ENCODE measurements at places on chromosomes 7 and 10. TPM values are rescaled to one million over a fixed set of nuclear protein-coding genes. Genes with fewer than 3 reads are reported as not detected.
A peak's percentile ranks its signal among the peaks of the same experiment; 100 is the strongest.

JCAD gene
- 0.03 TPM for total RNA-seq

TMEM270 gene
- total RNA-seq = not detected

IFIT1B gene
- not detected for total RNA-seq

PLEKHS1 gene
- total RNA-seq = not detected

ADARB2 gene
- 0.40 TPM for total RNA-seq

HOXA4 gene
- 0.53 TPM for total RNA-seq

- H3K36me3 ChIP-seq = no peaks in the 10 kb centered on the region
- no peak for DNase-seq
- no peak overlapping the region for H3K4me3 ChIP-seq
- H3K27ac ChIP-seq = no peak overlapping the region
- peaks cover 12% of the 10 kb centered on the region for H3K27me3 ChIP-seq
- H3K4me1 ChIP-seq = no peaks in the 10 kb centered on the region
These were observed 112.0 kb upstream of the FGFR2 start for GRCh38 chr10:121710207-121710606.

- H3K27me3 ChIP-seq = no peaks in the 10 kb centered on the region
- peaks cover 75% of the 10 kb centered on the region for H3K4me1 ChIP-seq
- H3K36me3 ChIP-seq = peaks cover 35% of the 10 kb centered on the region
- peak overlapping the region; percentile 90 for H3K27ac ChIP-seq
- peak overlapping the region; percentile 74 for H3K4me3 ChIP-seq
- DNase-seq = no peak
These were observed 17.7 kb downstream of the TSPAN14 start for GRCh38 chr10:80471715-80472233.

- peaks cover under 1% of the 10 kb centered on the region for H3K4me1 ChIP-seq
- H3K4me3 ChIP-seq = no peak overlapping the region
- no peak for DNase-seq
- H3K27me3 ChIP-seq = peaks cover 26% of the 10 kb centered on the region
These were observed 122.5 kb upstream of the ANKRD1 start for GRCh38 chr10:91043173-91043910.

DNA sequence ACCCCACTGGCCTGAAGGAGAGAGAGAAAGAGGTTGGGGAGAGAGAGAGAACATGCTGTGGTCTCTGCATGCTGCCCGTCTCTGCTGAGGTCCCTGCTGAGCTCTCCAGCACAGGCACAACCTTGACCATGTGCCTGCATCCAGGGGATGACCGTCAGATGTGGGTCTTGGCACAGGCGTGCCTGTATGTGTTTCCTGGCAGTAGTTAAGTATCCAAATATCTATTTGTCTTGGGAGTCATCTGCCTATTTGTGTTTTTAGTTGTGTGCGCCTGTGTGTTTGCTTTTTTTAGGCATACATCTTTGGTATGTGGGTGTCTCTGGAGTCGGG is 1.9 kb upstream of the UNC5B start:
- H3K27me3 ChIP-seq = peaks cover 63% of the 10 kb centered on the region
- H3K4me1 ChIP-seq = peaks cover 10% of the 10 kb centered on the region
- no peak for DNase-seq
- H3K27ac ChIP-seq = no peak overlapping the region

DNA sequence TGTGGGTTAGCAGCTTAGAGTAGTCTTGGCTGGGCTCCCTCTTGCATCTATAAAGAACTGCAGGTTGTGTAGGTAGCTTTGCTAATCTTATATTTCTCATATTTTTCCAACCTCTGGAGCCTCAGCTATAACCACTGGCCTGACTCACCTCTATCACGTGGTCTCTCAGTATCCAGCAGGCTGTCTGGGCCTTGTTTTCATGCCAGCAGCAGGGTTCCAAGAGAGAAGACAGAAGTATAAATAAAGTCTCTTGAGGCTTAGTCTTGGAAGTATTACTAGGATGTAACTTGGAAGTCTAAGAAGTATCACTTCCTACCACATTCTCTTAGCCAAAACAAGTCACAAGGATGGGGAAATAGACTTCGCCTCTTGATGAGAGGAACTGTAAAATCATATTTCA is 73.3 kb downstream of the WIPF3 start:
- DNase-seq = no peak
- H3K4me1 ChIP-seq = no peaks in the 10 kb centered on the region
- no peak overlapping the region for H3K27ac ChIP-seq
- H3K27me3 ChIP-seq = peaks cover 7% of the 10 kb centered on the region

DNA sequence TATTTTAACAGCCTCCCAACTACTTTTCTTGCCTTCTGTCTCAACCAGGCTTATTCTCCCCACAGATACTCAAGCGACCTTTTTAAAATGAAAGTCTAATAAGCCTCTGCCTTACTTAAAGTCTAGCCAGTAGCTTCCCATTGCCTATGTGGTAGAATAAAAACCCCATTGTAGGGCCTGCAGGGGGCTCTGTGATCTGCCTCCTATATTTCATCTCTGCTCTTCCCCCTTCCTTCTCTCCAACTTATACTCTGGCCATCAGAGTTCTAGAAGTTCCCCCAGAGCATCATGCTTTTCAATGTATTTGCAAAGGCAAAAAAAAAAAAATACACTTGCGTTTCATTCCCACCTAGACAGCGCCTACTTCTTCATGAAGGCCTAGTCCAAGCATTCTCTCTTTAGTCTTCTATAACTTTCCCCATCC is 167.7 kb upstream of the ADO start:
- no peak overlapping the region for H3K4me3 ChIP-seq
- H3K4me1 ChIP-seq = peaks cover 7% of the 10 kb centered on the region
- H3K36me3 ChIP-seq = no peaks in the 10 kb centered on the region
- DNase-seq = no peak
- no peaks in the 10 kb centered on the region for H3K27me3 ChIP-seq
- no peak overlapping the region for H3K27ac ChIP-seq

- peak overlapping the region; percentile 71 for H3K27ac ChIP-seq
- H3K4me1 ChIP-seq = peaks cover 29% of the 10 kb centered on the region
- peaks cover 9% of the 10 kb centered on the region for H3K36me3 ChIP-seq
- H3K4me3 ChIP-seq = no peak overlapping the region
These were observed 20.7 kb downstream of the ZMIZ2 start for GRCh38 chr7:44769376-44769775.

DNA sequence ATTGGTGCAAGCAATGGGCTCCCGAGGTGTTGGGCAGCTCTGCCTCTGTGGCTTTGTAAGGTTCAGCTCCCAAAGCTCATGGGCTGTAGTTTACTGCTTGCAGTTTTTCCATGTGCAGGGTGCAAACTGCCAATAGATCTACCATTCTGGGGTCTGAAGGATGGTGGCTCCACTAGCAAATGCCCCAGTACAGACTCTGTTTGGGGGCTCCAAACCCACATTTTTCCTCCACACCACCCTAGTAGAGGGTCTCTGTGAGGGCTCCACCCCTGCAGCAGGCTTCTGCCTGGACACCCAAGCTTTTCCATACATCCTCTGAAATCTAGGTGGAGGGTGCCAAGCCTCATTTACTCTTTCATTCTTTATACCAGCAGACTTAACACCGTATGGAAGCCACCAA is 17.4 kb upstream of the ZNF37A start:
- no peaks in the 10 kb centered on the region for H3K4me1 ChIP-seq
- H3K36me3 ChIP-seq = peaks cover 2% of the 10 kb centered on the region
- DNase-seq = no peak
- no peak overlapping the region for H3K27ac ChIP-seq
- H3K27me3 ChIP-seq = peaks cover 3% of the 10 kb centered on the region

DNA sequence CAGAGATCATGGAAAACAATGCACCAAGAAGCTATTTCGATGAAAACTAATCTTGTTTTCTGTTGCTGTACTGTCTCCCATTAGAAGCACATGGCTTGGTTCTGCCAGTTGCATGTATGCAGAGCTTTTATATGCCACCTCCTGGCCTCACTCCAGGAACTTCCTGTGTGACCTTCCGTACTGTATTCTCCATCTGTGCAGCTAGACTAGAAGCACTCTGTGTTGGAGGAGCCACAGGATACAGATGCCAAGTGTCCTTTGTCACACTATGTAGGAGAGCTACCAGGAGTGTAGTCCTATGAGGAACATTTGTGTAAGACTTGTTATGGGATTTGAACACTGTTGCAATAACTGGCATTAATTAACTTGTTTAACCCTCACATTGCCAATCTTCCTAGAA is 503.5 kb upstream of the TPK1 start:
- no peak overlapping the region for H3K4me3 ChIP-seq
- no peak overlapping the region for H3K27ac ChIP-seq
- H3K4me1 ChIP-seq = no peaks in the 10 kb centered on the region
- no peaks in the 10 kb centered on the region for H3K36me3 ChIP-seq
- DNase-seq = no peak
- no peaks in the 10 kb centered on the region for H3K27me3 ChIP-seq

DNA sequence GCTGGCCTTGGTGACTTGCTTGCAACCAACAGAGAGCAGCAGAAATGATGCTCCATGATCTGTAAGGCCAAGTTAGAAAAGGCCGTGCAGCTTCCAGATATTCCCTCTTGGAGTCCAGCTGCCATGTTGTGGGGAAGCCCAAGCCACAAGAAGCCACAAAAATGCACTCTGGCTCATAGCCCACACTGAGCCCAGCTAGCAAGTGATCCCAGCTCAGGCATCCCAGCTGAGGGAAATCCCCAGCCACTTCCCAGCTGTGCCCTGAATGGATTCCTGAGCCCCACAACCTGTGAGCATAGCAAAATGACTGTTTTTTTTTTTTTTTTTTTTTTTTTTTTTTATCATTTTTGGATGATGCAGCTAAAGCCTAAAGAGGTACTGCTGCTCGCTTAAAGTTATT is 11.1 kb upstream of the SDK1 start:
- H3K36me3 ChIP-seq = no peaks in the 10 kb centered on the region
- no peak overlapping the region for H3K4me3 ChIP-seq
- H3K27me3 ChIP-seq = no peaks in the 10 kb centered on the region
- H3K27ac ChIP-seq = no peak overlapping the region
- H3K4me1 ChIP-seq = no peaks in the 10 kb centered on the region

DNA sequence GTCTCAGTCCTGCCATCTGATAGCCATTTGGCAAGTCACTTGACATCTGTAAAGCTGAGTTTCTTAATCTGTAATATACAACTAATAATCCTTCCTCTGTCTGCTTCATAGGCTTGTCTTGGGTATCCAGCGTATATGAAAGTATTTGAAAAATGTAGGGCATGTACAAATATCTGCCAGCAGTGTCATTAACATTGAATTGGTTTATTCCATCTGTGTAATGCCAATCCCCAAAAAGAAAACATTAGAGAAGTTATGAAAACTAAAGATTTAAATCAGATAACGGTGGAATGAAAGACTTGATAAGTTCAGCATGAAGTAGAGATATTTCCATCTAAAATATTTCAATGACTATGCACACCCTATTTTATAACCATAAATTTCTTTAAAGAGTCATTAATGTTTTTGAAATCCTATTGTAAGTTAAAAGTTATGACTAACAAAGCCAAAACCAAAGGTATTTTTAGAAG is 9.8 kb upstream of the RTKN2 start:
- no peaks in the 10 kb centered on the region for H3K4me1 ChIP-seq
- no peak overlapping the region for H3K4me3 ChIP-seq
- no peak for DNase-seq
- H3K36me3 ChIP-seq = no peaks in the 10 kb centered on the region
- peaks cover 17% of the 10 kb centered on the region for H3K27me3 ChIP-seq

DNA sequence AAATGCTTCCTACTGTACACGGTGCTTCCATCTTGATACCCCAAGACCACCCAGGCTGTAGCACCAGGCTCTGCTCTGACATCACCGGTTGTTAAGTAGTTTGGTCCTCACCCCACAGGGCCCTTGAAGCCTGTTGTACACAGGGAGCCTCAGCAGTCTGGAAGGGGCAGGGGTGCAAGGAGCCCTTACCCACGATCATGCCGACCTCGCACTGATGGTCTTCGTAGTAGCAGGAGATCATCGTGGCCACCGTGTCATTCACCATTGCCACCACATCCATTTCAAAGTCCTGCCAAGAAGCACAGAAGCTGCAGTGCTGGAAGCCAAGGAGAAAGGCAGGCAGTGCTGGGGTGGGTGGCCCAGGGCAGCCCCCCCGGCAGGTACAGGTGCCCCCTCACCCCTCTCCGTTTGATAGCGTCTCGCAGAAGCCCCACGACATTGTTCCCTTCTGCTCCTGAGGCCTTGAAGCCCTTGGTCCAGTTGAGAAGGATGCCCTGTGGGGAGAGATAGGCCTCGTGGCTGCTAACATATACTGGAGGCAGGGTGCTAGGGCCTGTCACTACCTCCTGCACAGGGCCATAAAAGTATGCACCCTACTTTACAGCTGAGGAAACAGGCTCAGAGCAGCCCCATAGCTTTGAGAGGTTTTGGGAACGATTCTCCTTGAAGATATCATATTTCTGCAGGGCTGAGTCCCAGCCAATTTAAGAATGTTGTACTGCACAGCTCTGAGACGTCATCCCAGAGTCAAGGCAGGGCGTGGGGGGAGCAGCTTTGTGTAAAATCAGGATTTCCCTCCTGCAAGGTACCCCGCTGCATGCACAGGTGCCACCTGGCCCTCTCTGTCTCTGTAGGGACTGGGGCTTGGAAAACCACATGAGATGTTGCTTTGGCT is 8.7 kb upstream of the MYL7 start:
- H3K27ac ChIP-seq = no peak overlapping the region
- DNase-seq = no peak
- H3K4me1 ChIP-seq = peaks cover 6% of the 10 kb centered on the region
- no peaks in the 10 kb centered on the region for H3K36me3 ChIP-seq
- no peak overlapping the region for H3K4me3 ChIP-seq
- H3K27me3 ChIP-seq = peaks cover 6% of the 10 kb centered on the region

GRCh38 chr10:103712898-103713498 is 142.4 kb downstream of the SH3PXD2A start:
- H3K4me1 ChIP-seq = peaks cover 3% of the 10 kb centered on the region
- DNase-seq = peak; percentile 78
- peaks cover 1% of the 10 kb centered on the region for H3K27me3 ChIP-seq
- no peak overlapping the region for H3K27ac ChIP-seq
- no peaks in the 10 kb centered on the region for H3K36me3 ChIP-seq
